Keratinocyte (primary cell): ENCODE measurements at places on chromosomes 3 and 15.

DNA sequence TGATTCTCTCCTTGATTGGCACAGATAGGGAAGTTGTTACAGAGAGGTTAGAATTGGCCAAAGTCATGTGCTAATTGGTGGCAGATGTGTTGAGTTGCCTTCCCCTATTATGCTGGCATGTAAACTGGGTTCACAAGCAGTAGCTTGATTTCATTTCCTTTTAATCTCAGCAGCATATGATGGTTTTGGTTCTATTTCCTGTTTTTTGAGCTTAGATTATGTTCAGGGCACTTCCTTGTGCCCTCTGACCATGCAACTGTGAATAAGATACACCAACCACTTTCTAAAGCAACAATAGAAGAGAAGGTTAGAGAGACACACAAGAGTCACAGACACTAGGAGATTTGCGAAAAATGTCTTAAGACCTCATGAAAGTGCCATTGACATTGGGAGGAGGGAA is 16.5 kb downstream of the HPS3 start:
- DNase-seq = no peak

- no peak for DNase-seq
Observed at GRCh38 chr15:32871883-32872282, 154.1 kb downstream of the GREM1 start.

DNA sequence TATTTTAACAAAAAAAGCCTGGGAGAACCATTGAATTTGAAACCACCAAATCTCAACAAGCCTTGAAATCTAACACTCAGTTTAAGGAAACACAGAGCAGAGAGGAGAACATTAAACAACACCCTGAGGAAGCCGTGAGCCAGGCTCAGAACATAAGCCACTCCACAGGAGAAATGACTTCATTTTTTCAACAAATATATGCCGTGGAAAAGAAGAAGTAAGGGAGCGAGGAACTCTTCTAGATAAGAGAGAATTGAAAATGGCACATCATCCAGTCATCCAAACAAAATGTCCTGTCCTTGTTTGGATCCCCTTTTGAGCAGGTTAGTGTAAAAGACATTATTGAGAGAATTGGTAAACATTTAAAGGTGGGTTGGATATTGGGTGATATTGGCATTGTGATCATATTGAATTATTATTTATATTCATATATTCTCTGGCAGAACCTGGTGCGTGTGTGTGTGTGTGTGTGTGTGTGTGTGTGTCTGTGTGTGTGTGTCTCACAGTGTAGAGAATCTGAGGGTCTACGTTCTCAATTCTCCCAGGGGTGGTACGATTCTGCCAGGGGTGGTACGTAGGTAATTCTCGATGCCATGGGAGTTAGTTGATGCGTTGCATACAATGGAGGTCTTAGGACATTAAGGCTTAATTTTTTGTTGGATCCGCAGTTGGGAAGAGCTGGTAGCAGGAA is 94.4 kb downstream of the ST6GAL1 start:
- DNase-seq = no peak

DNA sequence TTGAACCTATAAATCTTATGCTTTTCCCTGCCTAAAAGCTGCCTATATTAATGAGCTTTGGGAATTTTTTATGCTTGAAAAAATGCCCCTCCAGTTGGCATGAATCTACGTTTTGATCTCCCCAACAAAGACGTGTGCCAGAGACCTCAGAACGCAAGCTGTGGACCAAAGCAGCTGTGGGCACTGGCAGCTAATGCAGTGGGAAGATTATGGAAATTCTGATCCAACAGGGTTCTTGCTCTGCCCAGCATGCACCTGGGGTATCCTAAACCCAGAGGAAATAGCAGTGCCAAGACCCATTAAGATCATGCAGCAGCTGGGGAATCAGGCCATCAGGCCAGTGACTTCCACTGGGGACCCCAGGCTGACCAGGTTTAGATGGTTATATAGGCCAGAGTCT is 423.0 kb downstream of the ZBBX start:
- no peak for DNase-seq

DNA sequence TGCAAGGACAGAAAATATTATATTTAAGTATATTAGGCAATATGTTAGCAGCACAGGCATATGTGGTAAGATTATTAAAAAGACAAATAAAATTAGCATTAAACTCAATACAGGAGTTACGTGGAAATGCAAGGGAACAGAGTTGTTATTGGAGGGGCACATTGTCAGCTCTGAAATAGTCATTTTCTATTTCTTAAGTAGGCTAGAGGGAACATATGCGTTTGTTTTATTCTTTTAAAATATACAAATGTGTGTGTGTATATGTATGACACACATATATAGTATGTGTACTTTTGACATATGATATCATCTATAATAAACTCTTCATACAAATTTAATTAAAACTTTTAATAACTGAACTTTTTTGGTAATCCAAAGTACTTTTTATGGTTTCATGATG is 22.8 kb upstream of the VEPH1 start:
- no peak for DNase-seq

- DNase-seq = no peak
Observed at GRCh38 chr15:68818066-68818768, 2.5 kb downstream of the ANP32A start.

DNA sequence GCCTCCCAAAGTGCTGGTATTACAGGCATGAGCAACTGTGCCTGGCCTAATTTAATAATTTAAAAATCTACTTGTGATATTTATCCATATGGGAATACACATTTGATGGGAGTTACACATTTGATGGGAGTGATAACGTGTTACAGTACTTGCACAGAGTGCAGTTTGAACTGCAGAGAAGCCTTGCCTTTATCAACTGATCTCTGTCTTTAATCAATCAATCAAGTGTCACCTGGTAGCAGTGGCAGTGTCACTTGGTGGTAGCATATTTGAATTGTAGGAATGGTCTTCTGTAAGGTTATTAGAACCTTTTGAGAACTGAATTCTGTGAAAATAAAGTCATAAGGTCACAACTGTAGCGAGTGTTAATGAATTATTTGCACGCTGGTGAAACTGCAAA is 37.8 kb downstream of the SIDT1 start:
- no peak for DNase-seq

GRCh38 chr3:182268711-182269110 is 524.6 kb upstream of the ATP11B start:
- no peak for DNase-seq

DNA sequence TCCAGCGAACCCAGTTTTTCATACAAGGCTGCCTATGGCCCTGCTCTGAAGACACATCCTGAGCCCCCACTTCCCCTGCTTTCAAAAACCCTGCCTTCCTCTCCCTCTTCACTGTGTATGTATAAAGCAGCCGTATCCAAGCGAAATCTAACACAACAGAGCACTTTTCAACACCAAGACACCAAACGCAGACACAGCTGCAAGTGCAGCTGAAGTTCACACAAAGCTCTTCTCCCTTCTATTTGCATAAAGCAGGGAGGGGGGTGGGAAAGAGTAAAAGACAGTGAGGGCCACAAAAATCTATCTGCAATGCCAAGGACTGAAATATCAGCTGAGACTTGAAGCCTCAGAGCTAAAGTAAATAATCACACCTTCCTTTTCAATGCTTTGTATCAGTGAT is 35.1 kb upstream of the CSPG5 start:
- no peak for DNase-seq

DNA sequence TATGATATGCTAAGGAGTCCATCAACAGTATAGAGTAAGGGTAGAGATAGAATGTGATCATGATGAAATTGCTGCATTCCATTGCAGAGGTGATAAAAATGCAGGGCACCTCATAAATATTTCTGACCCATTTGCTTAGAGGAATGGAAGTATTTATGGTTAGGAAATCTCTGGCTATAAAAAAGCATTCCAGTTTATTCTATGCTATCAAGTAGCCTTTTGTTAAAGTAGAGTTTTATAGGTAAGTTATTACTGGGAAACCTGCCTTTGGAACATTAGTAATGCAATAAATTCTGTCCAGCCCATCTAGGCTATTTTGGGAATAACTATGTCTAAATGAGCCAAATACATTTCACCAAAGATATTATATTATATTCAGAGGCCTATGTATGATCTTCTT is 19.8 kb upstream of the STRIT1 start:
- no peak for DNase-seq

DNA sequence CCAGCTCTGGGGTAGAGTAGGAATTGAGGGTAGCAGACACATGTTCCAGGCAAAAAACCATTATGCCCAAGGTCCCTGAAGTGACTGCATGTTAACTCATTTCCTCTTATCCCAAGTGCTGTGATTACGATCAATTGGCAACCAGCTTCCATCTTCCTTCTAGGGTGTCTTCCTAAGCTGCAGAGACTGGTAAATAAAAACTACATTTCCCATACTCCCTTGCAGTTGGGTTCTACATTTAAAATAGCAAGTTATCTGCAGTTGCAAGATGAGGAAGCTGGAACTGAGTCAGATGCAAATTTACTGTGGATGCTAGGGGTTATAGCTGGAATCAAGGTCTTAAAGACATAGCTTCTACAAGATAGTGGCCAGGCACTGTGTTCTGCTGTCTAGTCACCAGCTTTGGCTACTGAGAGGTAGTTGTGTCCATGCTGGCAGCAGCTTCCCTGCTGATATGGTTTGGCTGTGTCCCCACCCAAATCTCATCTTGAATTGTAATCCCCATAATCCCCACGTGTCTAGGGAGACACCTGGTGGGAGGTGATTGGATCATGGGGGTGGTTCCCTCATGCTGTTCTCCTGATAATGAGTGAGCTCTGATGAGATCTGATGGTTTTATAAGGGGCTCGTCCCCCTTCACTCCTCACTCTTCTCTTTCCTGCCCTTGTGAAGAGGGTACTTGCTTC is 51.3 kb upstream of the FBN1 start:
- DNase-seq = no peak

DNA sequence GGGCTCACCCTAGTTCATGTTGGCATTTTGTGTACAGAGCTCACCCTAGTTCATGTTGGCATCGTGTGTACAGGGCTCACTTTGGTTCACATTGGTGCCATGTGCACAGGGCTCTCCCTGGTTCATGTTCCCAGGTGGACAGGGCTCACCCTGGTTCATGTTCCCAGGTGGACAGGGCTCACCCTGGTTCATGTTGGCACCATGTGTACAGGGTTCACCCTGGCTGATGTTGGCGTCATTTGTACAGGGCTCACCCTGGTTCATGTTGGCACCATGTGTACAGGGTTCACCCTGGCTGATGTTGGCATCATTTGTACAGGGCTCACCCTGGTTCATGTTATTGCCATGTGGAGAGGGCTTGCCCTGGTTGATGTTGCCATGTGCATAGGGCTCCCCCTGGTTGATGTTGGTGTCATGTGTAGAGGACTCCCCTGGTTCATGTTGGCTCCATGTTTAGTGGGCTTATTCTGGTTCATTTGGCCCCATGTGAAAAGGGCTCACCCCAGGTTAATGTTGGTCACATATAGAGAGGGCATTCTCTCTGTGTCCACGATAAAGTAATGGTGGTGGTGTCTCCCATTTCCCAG is 31.7 kb upstream of the NR2C2 start:
- no peak for DNase-seq

- no peak for DNase-seq
Observed at GRCh38 chr3:195168009-195168762, 102.8 kb downstream of the XXYLT1 start.

DNA sequence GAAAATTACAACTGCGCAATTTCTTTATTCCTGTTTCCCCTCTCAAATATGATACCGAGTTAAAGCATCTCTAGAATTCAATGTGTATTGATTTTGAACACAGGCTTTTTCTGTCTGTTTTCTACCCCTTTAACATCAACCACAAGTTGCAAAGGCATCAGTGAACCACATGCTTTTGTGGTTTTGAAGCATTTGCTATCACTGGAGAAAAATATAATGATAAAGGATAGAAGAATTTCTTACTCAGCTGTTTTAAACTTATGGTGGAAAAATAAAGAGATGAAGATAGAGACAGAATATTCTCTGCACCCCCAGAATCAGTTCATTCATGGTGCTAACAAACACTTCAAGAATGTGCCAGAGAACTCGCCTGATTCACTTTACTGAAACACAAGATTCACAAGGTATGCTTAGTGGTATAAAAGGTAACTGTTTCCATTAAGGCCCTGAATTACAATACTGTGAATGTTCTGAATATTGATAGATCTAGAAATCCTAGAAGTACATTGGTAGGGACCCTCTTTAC is 9.5 kb upstream of the DPPA4 start:
- no peak for DNase-seq
